CD4-positive, alpha-beta T cell treated with Interleukin-15 for 4 hours (primary cell): ENCODE measurements at places on chromosomes 3 and 15.

DNA sequence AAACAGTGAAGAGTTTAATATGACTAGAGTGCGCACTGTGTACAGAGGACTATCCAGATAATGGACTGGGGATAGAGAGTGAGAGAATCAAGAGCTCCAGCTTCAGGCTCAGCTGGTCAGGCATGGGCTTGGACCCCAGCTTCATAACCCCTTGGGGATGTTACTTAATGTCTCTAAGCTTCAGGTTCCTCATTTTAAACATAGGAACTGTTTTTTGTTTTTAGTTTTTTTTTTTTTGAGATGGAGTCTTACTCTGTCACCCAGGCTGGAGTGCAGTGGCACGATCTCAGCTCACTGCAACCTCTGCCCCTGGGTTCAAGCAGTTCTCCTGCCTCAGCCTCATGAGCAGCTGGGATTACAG is 9.9 kb upstream of the BRPF1 start:
- no peak for DNase-seq

DNA sequence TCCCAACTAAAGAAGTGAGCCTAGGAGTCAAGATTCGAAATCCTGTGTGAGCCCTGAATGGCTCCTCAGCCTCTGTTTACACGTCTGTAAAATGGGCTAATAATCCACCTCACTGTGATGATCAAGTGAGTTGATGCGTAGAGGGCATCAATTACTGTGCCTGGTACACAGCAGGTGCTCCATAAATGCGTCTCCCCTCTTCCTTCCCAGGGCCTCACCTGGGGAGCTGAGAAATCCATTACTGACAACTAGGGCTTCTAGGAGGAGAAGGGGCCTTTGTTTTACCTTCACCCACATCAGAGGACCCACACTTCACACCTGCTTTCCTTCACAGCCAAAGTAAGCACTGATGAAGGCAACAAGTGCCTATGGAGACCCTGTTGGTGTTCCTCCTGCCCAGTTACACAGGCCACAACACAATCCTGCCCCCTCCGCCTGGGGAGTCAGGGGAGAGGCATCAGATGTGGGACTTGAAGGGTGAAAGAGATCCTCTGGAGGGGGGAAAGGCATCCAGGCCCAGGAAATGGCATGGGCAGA is 1.4 kb downstream of the CIB2 start:
- DNase-seq: no peak

DNA sequence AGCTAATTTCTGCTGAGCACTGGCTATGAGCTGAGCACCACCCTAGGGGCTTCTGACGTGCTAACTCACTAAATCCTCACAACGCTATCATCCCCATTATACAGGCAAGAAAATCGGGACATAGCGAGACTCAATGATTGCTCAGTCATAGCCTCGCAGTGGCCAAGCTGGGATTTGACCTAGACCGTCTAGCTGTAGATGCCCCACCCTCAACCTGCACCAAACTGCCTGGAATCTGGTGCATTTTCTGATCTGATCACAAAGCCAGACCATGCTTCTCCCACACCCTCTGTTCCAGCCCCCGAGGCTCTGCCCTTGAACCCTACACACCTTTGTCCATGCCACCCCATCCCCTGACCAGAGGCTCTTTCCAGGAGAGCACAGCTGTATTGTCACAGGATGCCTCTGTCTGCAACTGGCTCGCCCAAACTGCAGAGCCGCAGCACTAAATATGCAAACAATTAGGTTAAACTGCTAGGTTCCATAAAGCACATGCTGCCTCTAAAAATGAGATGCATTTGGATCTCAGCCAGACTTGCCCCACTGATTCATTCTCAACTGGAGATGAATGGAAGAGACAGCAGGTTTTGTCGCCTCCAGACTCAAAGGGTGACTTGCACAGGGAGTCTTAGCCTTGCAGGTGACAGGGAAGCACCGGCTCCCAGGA is 95.2 kb downstream of the NUP210 start:
- DNase-seq: no peak

GRCh38 chr3:70040386-70040785 is 40.9 kb downstream of the SAMMSON start:
- no peak for DNase-seq

DNA sequence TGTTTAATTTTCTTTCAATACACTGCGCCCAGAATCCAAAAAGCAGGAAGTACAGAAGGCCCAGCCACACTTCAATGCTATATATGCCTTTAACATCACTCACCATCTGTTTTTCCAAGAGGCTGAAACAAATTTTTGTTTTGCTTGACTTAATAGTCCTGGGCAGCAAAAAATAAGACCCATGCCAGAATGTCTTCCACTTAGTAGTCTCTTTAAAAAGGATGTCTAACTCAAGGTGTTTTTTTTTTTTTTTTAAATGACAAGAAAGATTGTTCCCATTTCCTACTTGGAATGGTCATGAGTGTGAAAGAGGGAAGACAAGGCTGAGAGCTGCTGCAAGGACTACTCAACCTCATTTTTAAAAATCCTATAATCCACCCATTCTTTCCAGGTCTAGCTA is 590.3 kb upstream of the SGO1 start:
- DNase-seq: no peak

- DNase-seq: no peak
Measured at GRCh38 chr3:151395806-151396205, 11.3 kb upstream of the P2RY12 start.

- no peak for DNase-seq
Measured at GRCh38 chr15:38532728-38533127, 31.9 kb downstream of the RASGRP1 start.

DNA sequence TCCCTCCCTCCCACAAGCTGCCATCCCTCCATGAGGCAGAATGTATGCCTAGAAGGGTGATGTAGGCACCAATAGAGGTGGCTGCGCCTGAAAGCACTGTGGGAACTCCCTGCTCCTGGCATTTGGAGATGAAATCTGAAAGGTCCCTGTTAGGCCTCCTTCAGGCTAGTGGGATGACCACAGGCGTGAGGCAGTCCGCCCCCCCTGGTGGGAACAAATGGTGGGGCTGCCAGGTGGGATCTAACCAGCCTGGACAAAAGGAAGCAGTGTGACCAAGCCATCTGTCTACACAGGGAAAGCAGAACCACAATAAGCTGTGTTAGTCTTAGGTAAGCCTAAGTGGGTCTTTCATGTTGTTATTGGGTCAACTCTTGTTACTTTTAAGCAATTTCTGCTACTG is 25.3 kb downstream of the IL5RA start:
- DNase-seq: no peak

- no peak for DNase-seq
Measured at GRCh38 chr3:20391644-20392043, 205.6 kb upstream of the SGO1 start.

GRCh38 chr3:15361494-15362214 is 29.3 kb upstream of the SH3BP5 start:
- DNase-seq: peak; percentile 39

DNA sequence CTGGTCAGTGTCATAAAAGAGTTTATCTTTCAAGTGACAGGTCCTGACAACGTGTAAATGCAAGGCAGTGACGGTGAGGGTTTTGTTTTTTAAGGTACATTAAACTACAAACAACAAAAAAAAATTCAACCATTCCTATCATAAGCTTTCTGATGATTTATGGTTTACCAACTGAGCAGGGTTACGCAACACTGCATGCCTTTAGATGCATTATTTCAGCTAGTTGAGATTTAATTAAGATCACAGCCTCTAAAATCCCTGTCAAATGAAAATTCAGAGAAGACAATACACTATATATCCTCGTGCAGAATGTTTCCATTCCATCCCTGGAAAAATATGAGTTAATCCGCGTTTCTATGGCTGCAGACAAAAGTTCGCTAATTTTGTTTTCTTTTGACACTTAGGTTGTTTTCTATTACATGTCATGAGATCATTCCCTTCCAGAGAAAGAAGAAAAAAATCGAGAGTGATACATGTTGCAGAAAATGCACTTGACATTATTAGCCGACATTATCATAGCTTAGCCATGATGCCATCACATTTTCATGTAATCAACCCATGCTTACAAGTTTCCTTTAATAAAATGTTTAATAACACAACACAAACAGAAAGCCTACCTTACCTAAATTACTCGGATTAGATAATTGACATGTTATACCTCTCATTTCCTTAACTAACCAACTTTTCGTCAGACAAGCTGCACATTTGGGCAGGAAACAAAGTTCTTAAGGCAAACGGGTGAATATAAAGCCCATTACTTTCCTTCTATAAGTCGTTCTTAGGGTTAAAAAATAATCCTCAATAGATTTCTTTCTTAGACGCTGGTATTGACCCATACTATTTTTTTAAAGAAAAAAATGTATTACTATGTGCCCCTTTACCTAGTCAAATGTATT is 521.2 kb downstream of the FOXP1 start:
- DNase-seq: no peak

DNA sequence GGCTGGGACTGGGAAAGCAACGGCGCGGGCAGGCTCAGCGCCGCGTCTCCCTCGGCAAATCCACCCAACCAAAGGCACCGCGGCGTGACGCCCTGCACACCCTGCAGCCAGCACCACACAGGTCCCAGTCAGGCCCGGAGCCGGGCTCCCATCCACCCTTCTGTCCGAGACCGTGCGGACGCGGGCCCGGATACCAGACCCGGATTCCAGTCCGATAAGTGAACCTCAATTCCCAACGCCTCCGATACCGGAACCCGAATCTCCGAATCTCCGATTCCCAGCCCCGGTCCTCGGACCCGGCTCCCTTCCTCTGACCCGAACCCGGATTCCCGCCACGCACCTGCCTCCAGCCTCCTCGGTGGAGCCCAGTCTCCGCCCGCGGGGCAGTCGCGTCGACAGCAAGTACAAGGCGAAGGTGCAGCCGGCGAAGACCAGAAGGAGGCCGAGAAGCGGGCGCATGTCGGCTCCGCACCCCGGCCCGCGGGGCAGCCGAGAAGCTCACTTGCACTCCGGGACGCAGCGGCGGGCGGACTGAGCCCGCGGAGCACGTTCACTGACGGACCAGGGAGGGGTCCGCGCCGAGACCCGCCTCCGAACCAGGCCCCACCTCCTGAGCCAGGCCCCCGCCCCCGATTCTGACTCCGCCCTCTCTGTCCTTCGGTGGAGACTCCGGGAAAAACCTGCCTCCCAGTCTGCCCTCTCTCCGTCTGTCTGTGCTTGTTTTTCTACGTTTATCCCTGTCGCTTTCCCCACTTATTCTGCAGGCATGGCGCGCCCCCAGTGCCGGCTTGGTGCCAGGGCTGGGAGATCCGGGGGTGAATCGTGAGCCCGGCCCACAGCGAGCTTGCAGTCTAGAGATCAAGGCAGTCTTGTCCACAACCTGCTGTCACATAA is at the start of gene TMEM41A:
Gene TMEM41A (minus strand): TSS at position 533 of the 894 bp plus-strand sequence. CDS start 74 bp downstream, at position 459.
- peak; percentile 89 for DNase-seq

GRCh38 chr3:57796261-57796660 is 40.2 kb downstream of the SLMAP start:
- DNase-seq: no peak

GRCh38 chr3:154148541-154148940 is 27.4 kb downstream of the ARHGEF26 start:
- DNase-seq: no peak

- DNase-seq: no peak
Measured at GRCh38 chr15:88995449-88995848, 82.3 kb upstream of the MFGE8 start.

GRCh38 chr3:50192689-50193141 is 1.3 kb downstream of the GNAT1 start:
- DNase-seq: peak; percentile 84

DNA sequence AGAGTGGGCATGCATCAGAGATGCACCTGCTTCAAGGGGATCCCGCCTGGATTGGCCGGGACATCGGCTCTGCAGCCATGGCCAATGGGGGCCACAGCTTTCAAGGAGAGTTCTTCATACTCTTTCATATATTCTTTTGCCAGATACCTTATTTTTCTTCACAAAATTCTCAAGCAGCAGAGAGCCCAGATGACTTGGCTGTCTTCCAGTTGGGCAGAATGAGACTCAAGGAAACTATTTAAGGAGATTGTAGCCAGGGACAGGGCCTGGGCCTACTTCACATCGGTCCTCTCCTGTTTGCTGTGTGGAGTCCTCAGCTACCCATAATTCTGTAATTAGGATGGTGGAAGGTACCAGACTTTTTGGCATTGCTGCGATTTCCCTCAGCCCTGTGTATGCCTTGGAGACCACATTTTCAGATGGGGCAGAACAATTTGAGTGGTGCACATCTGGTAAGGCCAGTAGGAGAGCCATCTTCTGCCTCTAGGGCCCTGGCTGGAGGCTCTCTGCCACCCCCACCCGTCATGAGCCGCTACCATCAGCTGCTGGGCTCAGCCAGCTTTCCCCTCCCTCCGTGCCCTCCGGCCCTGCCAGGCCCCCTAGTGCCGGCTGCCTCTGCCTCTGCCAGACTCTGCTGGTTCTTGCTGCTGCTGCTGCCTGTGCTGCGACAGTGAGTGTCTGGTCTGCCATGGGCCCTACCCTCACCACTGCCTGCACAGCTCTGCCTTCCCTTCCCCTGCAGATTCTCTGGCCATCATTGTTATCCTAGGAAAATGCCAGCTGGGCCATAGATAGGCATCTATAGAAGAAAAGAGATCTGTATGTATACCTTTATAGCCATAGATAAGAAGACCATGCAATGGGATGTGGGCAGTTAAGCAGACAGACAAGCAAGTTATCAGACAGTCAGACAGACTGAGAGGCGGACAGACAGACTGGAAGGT is 6.7 kb downstream of the PLIN1 start:
- no peak for DNase-seq

GRCh38 chr3:24986612-24987011 is 441.5 kb upstream of the RARB start:
- DNase-seq: no peak

DNA sequence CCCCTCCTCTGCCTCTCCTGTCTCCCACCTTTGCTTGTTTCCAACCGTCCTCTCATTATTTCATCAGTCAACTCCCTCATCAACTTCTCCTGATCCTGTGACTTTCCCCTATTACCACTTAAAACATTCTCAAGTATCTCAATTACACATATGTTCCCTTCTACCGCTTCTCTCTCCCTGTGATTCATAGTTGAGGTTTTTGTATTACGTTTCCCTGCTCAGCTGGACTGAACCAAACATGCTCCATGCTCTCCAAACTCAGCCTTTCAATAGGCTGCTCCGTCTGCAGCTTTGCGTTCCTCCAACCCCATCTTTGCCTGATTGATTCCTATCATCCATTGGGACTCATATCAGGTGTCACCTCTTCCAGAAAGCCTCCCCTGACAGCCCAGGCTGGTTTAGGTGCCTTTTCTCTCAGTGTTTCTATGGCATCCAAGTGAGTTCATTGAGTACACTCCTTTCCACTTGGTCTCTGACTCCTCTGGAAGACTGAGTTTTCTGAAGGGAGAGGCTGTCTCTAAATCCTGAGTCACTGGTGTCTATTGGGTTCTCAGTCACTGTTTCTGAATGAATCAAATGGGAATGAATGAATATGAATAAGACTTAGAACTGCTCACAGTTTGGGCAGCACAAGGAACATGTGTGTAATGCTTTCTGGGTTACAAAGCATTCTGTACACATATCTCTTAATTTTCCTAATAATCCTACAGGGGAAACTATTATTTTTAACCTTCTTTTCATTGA is 56.4 kb downstream of the PLD1 start:
- no peak for DNase-seq
